Mesendoderm (in vitro differentiated cells): ENCODE measurements at places on chromosomes 6 and 20.

- no peak for DNase-seq
- no peaks in the 10 kb centered on the region for H3K27me3 ChIP-seq
- no peak overlapping the region for H3K4me3 ChIP-seq
Measured at GRCh38 chr20:2673453-2673852, 9.4 kb upstream of the IDH3B start.

DNA sequence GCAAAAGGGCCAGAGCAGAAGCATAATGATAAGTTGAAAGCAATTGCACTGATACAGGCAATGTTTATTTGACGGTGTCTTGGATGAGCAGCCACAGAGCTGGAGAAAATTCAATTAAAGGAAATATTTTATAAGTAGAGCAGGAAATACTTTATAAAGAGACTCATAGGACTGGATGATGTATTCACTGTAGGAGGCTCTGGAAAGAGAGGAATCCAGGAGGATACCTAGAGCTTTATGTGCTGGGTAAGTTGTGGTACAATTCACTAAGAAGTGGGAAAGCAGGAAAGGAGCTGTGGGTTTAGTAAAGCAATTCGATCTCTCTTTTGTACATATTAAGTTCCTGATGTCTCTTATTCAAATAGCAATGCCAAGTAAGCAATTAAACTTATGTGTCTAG, 86.3 kb downstream of the C6orf118 start:
- no peak for DNase-seq
- H3K4me1 ChIP-seq, result no peaks in the 10 kb centered on the region
- no peaks in the 10 kb centered on the region for H3K27me3 ChIP-seq
- no peak overlapping the region for H3K27ac ChIP-seq

DNA sequence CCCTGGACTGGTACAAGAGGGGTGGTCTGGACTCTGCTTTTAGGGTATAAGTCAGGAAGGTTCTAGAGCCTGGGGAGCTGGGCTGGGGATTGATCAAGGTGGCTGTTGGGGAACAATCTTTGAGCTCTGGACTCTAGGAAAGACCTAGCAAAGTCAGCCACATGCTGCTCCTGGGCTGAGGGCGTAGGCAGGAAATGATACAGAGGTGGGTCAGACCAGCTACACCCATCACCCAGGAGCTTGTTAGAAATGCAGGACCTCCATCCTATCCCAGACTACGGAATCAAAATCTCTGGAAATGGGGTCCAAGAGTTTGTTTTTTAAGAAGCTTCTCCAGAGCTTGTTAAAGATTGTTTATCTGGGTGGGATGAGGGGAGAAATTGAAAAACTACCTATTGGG, 9.4 kb downstream of the ADTRP start:
- DNase-seq, result no peak
- H3K4me1 ChIP-seq, result peaks cover 28% of the 10 kb centered on the region
- no peaks in the 10 kb centered on the region for H3K36me3 ChIP-seq

DNA sequence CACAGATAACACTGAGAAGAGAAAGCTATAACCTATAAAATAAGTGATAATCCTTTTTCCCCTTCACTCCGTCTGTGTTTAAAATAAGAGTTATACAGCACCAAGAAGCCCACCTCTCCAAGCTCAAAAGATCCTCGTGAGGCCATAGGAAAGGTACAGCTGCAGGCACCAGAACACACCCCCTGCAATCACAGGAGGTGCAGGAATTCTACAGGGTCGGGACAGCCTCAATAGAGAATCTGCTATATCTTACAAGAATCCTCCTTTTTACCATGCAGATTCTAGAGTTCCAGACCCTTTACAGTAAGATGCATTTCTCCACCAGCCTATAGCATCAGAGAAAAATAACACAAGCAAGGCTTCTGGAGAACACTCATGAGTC, 5.0 kb upstream of the ADGRF1 start:
- H3K36me3 ChIP-seq, result no peaks in the 10 kb centered on the region
- DNase-seq, result no peak
- H3K4me1 ChIP-seq, result peaks cover 3% of the 10 kb centered on the region

GRCh38 chr6:104596091-104596490, 263.6 kb downstream of the HACE1 start:
- no peaks in the 10 kb centered on the region for H3K27me3 ChIP-seq
- DNase-seq, result no peak
- peaks cover 8% of the 10 kb centered on the region for H3K4me1 ChIP-seq
- no peak overlapping the region for H3K27ac ChIP-seq

GRCh38 chr6:156185113-156185512, 592.1 kb upstream of the ARID1B start:
- no peak overlapping the region for H3K4me3 ChIP-seq
- H3K27ac ChIP-seq, result no peak overlapping the region
- no peaks in the 10 kb centered on the region for H3K4me1 ChIP-seq
- DNase-seq, result no peak
- no peaks in the 10 kb centered on the region for H3K27me3 ChIP-seq
- no peaks in the 10 kb centered on the region for H3K36me3 ChIP-seq

- H3K4me3 ChIP-seq, result no peak overlapping the region
- no peak overlapping the region for H3K27ac ChIP-seq
- no peaks in the 10 kb centered on the region for H3K36me3 ChIP-seq
- no peaks in the 10 kb centered on the region for H3K27me3 ChIP-seq
Measured at GRCh38 chr6:128303870-128304269, 216.5 kb downstream of the PTPRK start.

- H3K4me1 ChIP-seq, result peaks cover 2% of the 10 kb centered on the region
- DNase-seq, result peak; percentile 52
- no peaks in the 10 kb centered on the region for H3K36me3 ChIP-seq
- H3K4me3 ChIP-seq, result no peak overlapping the region
Measured at GRCh38 chr6:4888841-4889240, 112.6 kb downstream of the CDYL start.

DNA sequence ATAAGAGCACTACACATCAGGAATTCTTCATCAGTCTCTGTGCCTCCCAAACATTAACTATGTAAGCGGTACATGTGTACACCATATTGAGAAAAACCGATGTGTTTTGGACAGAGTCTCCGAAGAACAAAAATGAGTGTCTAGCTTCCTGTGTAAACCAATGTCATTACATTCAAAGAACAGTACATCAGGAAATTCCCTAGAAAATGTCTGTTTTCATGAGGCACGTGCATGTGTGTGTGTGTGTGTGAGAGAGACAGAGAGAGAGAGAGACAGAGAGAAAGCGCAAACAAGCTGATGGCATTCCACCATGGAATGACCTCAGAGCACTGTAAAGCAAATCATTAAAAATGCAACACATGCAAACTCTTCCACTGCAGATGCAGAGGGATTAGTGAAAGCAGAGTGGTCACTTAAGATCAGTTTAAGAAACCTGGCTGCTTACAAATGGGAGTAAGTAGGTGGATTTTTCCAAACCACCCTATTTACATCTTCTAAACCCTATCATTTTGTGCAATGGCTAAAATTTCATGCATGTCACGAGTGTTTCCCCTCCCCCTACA, 133.9 kb downstream of the HIVEP2 start:
- no peak overlapping the region for H3K27ac ChIP-seq
- H3K36me3 ChIP-seq, result no peaks in the 10 kb centered on the region
- H3K27me3 ChIP-seq, result no peaks in the 10 kb centered on the region
- H3K4me3 ChIP-seq, result no peak overlapping the region
- peaks cover 2% of the 10 kb centered on the region for H3K4me1 ChIP-seq

DNA sequence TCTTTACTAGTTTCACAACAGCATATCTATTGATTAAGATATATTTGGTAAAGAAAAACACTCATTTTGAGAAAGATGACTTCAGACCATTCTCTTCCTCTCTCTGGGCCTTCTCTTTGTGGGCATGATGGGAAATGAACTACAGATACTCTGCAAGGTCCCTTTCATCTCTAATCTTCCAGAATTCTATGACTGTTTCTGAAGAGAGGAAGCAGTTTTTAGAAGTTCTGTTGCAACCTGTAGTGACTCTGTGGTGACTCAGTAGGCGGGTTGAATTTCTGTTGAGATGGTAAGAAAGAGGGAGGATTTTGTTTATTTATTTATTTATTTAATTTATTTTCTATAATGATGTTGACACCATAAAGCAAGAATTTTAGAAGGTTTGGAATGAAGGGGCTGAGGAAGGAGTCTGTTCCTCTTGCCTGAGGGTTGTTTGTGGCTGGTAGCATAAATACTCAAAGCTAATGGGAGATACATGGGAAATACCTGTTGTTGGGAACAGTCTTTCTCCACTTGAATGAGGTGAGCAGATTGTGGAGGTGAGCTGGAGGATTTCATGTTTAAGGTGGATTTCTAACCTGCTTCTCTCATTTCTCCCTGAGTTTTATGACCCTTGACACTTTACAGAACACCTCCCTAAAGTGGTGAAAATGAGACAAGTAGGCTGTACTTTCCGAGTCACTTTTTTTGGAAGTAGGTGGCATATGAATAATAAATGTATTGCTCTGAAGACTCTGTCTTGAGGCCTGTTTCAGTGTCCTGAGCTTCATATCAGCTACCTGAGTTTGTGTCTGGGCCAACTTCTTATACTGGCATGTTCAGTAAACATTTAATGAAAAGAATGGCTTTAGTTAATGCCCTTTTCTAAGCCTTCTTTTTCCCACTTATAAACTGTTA, 15.0 kb downstream of the ACSS2 start:
- no peak overlapping the region for H3K27ac ChIP-seq
- no peaks in the 10 kb centered on the region for H3K36me3 ChIP-seq
- H3K4me3 ChIP-seq, result no peak overlapping the region
- no peak for DNase-seq
- no peaks in the 10 kb centered on the region for H3K27me3 ChIP-seq
- no peaks in the 10 kb centered on the region for H3K4me1 ChIP-seq
